ENCODE measurements at places on chromosomes 1 and 21.

GRCh38 chr1:40899230-40899870 lies 37.2 kb upstream of the CITED4 start:
- DNase-seq: no peak

GRCh38 chr1:191348328-191348727 lies 809.9 kb upstream of the RGS18 start:
- DNase-seq: no peak

GRCh38 chr1:244945109-244945671 lies 80.8 kb upstream of the HNRNPU start:
- DNase-seq: no peak

DNA sequence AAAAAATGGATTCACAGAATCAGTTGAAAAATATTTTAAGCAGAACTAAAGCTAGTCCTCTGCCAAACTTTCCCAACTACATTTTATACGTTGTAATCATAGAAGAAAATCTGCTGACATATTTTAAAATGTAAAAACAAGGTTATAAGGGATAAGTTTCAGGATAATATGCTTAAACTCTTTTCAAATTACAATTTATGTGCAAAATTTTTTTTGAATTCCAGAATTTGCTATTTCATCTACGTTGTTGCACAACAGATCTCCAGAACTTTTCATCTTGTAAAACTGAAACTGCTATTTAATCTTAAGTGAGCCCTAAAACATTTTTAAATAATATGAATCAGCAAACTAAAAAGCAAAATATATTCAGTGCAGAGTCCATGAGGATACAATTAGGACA lies 5.9 kb downstream of the EDEM3 start:
- no peak for DNase-seq

DNA sequence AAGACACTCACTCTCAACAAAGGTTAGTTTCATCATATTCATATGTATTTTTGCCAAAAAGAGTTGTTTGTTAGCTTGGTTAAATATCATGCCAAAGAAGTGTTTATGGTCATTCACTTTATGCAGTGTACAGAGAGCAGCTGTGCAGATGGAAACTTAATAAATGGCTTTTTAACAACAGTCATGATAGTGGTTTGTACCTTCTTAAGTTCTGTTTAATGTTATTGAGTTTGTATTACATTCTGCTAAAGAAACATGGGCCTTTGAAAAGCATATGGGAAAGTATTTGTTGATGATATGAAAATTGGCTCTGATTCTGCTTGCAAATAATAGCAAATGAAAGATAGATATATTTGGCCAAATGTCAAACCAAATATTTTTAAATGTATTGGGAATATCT lies 607.3 kb downstream of the NCAM2 start:
- DNase-seq: no peak

DNA sequence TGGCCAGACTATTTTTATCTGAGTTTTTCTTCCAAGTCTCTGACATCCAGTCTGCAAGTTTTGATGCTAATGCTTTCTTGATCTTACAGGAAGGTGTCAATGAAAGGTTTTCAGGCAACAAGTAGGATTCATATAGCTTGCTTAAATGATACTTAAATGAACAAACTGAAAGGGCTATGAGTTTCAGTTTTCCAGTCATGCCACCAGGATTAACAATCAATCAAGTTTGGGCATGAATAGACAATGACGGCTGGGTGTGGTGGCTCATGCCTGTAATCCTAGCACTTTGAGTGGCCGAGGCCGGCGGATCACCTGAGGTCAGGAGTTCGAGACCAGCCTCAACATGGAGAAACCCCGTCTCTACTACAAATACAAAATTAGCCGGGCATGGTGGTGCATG lies 34.3 kb upstream of the SLC16A1 start:
- DNase-seq: no peak

DNA sequence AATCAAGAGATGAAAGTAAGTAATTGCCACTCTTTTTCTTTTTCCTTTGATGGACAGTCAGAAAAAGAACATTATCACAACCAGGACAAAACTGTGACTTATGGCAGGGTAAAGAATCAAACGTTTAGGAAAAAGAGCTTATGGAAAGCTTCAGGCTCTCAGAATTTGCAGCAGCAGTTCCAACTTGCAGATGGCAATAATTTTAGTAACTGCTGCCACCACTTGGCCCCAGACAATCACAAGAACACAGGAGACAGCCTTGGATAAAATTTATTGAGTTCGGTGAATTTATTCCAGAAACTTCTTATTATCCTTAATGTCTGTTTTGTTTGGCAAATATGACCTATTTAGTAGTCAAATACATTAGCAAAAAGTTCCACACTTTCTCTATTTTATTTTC lies 804.4 kb downstream of the BRINP3 start:
- no peak for DNase-seq

DNA sequence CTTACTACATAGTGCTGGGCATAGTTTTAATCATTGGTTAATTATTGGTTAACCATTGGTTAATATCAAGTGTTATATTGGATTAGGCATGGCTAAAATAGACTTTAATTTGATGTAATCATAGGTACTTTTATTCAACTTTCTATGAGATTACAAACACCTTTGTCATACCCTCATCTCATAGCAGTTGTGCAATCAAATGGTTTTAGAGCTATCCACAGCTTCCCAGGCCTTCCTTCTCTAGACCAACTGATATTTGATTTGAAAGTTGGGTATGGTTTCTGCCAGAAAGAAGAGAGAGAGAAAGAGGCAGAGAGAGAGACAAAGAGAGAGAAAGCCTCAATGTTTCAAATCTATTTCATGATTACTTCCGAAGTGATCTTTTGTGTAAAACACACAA lies 9.6 kb upstream of the RGS1 start:
- no peak for DNase-seq

DNA sequence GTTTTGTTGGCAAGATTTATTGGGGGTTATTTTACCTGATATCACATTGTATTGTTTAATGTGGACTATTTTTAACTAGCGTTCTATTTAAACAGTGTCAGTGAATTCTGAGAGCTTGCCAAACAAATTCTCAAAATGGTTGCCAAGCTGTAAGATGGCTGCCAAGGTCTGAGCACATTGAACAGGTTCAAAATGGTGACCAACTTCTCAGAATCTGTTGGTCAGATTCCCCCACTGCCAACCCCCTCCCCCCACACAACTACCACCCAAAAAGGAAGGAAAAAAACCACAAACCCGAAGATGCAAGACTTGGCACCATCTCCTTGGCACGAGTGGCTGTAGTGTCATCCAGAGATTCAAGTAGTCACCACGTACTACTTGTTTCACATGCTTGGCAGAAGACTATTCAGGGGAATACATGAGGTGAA lies 159.1 kb downstream of the NFIA start:
- no peak for DNase-seq

DNA sequence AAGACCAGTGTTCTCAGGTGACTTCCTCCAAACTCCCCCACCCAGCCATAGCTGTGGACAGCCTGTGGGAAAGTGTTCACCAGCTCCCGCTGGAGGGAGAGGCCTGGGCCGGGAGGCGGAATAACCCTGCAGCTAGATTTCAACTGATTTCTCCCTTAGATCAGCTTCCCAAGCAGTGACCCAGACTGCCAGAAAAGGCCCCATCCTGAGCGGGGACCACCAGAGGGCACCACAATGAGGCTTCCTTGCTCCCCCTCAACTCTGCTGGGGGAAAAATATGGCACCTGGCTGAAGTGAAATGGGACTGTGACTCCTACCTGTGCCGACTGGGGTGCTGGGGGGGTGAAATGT lies 50.8 kb downstream of the RHBG start:
- DNase-seq: peak; percentile 48

All from activated T-cell treated with anti-CD3 and anti-CD28 coated beads, Interleukin-2, amount 50 U/mL, for 48 hours (primary cell).